ENCODE measurements at places on chromosomes 12 and 14.

DNA sequence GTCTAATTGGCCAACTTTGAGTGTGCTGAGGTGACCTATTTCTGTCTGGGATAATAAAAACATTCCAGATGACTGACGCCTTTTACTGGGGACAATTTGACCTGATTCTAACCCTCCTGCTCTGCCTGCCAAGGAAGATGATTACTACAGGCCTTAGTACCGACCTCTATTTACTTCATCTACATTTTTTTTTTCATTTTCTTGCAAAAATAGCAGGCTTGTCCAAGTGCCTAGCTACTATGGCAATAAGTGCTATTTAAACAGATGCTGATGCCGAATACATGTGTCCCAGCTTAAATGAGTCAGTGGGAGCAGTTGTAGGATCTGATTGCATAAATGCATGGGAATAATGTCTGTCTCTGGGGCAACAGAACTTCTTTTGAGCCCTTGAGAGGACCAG, 254.3 kb downstream of the RGS6 start:
- no peak for DNase-seq

DNA sequence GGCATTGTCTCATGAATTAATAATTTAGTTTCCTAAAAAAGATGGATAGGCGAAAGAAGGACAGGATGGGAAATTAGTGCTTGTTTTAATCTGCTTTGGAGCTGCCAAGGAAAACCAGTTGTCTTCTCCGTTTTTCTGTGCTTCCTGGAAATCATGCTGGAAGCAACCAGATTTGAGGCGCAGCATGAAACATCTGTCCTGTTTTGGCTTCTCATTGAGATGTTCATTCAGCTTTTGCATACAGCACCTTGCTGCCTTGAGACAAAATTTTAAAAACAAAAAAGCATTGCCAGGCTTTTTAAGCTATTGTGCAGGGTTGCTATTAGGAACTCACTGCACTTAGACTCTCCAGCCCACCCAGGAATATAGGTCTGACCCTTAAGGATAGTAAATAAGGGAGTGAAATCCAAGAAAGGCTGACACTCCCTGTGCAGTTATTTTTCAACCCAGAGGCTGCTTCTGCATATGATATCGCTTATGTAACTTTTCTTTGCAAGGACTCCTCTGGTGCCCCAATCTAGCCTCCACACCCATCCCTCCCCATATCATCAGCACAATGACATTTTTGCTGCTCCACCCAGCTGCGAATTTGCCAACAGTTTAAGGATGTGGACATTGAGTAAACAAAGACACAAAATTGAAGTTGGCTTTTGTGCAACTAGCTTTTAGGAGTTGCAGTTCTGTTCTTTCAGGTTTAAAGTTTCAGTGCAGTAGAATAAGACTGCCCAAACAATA, 46.9 kb upstream of the MDM1 start:
- DNase-seq = no peak

DNA sequence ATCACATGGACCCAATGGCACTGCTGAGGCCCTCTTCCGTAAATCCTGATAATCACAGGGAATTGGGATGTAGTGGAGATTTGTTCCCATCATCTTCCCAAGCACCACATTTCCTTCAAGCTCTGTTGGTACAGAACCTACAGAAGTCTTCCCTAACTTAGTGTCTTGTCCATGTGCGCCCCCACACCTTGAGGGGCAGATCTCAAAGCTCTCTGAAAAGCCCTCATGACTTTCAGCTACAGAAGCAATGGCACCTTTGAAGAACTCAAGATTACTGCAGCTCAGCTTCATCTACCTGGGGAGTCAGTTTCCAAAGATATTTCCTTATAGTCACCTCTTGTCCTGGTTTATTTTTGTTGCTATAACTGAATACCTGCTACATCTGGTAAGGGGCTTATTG, 54.2 kb downstream of the MYF5 start:
- DNase-seq = no peak

DNA sequence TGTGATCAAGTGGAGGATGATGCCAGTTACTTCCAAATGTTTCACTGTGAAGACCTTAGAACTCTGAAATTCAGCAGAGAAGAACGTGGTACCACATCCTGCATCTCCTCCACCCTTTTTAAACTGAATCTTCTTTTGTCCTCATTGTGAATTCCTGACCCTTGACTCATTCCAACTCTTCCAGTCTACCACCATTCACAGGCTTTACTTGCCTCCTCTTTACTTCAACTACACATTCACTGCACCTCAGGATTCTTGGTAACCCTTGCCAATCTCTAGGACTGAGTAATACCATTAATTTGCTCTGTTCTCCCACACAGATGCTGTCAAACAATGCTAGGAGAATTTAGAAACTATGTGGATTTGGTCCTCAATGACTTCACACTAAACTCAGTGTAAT, 37.3 kb downstream of the PPP1R12A start:
- no peak for DNase-seq

DNA sequence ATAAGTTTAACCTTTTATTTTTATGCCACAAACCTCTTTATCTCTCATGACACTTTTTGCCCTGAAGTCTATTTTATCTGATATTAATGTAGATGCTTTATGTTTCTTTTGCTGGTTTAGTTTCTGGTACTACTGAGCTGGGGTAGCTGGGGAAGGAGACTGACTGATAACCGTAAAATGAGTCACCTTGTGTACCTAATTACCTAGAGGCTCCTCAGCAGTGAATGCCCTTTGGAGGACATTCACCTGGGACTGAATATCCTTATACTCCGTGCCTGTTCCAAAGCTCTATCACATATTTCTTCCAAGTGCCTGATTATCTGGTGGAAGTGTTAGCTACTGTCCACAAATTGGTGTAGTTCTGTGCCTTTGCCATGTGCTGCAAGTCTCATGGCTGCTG, 13.9 kb downstream of the ATL1 start:
- DNase-seq = no peak

DNA sequence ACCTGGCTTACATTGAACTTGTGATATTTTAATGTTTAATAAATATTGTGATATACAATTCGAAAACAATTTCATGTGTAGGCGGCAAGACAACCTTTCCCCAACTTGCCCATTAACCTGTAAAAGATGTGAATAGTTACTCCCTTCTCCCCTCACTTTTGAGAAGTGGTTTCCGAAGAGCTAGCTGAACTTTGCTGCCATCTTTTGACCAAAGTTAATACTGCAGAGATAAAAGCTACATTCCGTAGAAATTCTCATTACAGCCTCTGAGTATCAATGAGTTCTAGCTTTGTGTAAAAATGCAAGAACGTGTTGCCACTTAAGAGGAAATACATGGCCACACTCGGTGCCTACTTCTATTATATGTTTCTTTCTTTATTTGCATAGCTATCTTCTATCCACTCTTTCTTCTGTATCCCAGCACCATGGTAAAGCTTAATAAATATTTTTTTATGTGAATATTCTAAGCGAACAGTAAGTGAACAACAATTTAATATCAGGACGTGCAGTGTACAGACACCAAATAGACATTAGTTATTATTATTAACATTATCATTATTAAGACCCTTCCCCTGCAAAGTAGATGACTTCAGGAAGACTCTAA, 105.1 kb upstream of the TMEM260 start:
- DNase-seq = no peak

Measured in D721Med (cell line).